Iris pigment epithelial cell (primary cell): ENCODE measurements at places on chromosomes 7 and 10.
A peak's percentile ranks its signal among the peaks of the same experiment; 100 is the strongest.

- no peak for DNase-seq
These were observed 1.5 kb downstream of the PDLIM1 start for GRCh38 chr10:95289003-95289920.

DNA sequence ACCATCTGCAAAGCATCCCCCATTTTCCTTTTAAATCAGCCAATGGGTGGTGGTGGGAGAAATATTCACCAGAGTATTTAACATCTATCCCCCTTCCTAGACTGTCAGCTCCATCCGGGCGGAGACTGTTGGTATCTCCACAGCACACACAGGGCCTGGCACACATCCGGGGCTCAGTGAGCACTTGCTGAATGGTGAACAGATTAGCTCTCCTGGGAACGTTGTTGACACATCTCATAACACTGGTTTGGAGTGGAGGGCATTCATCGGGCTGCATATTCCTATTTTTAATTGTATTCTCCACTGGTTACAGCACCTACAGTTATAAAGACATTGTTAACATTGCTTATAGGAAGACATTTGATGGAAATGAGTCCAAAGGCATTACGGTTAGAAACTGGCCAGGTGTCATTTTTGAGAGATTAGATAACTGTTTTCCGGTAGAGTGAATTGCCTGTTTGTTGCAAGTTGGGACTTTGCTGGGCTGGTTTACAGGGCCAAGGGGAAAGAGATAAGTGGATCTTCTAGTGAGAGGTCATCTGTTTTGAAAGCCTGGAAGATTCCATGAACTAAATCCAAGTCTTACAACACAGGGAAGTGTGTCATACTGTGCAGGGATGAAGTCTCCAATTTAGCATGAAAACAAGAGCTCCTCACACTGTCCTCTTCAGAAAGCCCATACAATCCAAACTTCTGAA lies 101.8 kb downstream of the EGFR start:
- DNase-seq, result peak; percentile 78

DNA sequence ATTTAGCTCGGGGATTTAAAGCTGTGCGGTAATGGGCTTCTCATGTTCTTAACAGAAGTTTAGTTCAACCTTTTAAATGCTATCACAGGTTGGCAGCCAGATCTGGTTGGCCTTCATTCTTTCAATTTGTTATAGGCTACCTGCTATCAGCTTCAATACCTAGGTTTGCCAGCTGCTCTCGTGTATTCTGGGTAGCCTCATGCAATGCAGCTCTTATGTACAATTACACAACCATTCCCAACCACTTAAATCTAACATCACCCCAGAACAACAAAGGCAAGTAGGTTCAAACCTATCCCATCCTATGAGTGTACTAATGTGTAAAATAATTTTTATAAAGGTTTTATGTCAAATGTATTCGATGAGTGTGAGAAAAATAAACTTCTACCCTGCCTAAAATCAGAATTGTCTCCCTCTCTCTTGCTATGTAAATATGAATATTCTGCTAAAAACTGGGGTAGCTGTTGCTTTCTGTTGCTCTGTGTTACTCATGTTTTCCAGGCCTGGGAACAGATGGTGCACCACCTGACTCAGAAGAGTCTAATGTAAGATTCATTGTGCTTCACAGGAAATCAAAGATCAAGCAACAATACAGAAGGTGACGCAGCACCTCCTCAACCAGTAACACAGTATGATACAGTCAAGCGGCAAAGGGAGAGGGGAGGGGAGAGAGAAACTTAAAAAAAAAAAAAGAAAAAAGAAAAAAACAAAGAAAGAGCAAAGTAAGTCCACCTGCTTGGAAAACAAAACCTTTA lies 188.6 kb downstream of the ETV1 start:
- DNase-seq, result peak; percentile 93

DNA sequence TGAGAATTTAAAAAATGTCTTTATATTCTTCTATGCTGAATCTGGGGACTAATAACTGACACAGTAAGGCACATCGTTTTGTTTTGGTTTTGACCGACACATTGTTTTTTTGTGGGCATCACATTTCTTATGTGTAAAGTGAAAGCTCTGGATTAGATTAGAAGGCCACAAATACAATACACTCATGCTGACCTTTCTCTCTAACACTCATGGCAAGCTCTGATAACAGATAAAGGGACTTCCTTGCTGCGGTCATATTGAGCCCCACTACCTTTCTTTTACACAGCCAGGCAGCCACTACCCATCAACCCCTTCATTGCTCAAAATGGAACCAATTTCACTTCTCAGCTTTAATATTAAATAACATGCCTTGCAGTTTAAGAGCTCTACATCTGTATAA lies 26.0 kb downstream of the PPP1R3A start:
- no peak for DNase-seq

- no peak for DNase-seq
These were observed 14.9 kb upstream of the ITGB1 start for GRCh38 chr10:32972929-32973328.

DNA sequence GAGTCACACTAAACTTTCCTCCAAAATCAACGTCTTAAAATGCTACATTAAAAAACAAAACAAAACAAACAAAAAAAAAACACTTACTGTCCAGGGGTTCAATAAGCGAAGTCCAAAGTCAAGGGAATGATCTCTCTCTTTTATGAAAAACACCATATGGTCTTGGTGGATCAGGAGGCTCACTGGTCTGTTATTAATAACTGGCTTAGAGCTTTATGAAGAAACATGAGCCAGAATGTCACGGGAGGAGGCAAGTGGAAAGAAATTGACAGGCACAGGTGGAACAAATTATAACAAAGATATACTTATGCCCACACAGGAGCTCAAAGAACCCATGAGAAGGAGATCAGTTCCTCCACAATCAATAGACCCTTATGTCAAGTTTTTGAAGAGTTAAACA lies at the start of gene MRLN:
Gene MRLN (minus strand): TSS at position 189 of the 400 bp plus-strand sequence.
- no peak for DNase-seq

DNA sequence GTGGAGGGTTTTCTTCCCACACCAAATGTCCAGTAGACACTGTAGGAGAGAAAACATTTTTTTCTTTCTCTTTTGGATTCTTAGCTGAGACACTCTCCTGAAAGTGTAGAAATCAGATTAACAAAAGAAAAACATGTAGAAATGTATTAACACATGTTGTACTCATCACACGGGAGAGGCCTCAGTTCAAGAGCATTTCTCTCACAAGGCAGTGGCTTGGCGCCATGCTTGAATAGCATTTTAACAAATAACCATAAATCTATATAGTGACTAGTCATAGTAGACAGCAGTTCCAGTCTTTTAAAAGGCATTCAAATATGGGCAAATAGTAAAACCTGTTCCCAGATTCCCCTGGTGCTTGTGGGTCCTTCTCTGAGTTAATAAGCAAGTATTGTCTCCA lies 38.3 kb upstream of the GHITM start:
- no peak for DNase-seq

GRCh38 chr10:85719408-85719807 lies 647.2 kb downstream of the GRID1 start:
- no peak for DNase-seq

- peak; percentile 47 for DNase-seq
These were observed 147.2 kb downstream of the MYOF start for GRCh38 chr10:93334901-93335327.

DNA sequence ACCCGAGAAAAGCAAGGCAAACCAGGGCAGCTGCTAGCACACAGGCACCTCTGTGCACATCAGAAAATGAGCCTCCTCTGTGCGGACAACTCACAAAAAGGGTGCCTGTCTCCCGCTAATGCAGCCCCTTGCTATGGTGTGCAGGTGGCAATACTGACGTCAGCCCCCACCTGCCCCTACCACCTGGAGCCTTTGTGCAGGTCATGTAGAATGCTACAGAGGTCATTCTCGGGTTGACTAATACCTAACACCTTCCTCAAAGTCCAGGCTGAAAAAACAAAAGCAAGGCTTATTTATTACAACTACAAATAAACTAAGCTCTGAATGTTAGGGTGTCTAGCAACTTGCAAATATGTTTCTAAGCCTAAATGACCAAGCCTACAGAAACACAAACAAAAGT lies 13.9 kb downstream of the PIP4K2A start:
- DNase-seq, result no peak

DNA sequence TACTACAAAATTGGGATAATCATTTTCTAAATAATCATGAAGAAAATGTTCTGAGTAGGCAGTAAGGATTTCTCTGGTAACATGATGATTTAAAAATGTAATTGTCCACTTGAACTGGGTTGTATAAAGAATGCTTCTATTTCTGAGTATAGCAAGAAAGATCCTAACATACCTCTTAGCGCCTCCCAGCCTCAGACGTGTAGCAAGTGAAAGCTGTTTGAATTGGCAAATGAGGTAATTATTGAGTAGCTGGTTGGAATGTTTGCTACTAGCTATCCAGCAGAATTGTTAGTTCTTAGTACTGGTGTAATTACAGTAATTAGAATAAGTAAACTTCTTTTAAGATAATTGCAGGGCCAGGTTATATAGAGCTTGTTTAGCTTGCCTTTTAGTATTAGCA lies 47.9 kb downstream of the SEPTIN7 start:
- peak; percentile 19 for DNase-seq

DNA sequence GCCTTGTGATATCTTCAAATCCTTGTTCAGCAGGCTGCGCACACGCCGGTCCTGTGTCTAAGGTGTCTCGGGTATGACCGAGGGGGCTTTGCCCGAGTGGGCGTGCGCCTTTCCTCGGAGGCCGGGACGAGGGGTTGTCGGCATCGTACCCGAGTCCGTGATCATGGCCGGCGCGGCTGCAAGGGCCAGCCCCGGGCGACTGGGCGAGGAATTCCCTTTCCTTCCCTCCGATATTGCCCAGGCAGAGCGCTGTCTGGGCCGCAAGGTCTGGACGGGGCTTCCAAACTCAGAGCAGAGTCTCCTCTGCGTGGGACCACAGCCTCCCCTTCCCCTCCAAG lies 59.7 kb downstream of the ZNF467 start:
- DNase-seq, result no peak

GRCh38 chr10:132408367-132408781 lies 11.4 kb downstream of the PWWP2B start:
- no peak for DNase-seq
